ENCODE measurements at places on chromosomes 1 and 21. TPM values are rescaled to one million over a fixed set of nuclear protein-coding genes. Genes with fewer than 3 reads are reported as not detected.

The CFHR1 gene
- not detected for total RNA-seq

The LCE1B gene
- not detected for total RNA-seq

The GPR3 gene
- 0.38 TPM for total RNA-seq

The GUCA2A gene
- not detected for total RNA-seq

The LRRC39 gene
- total RNA-seq, result 0.13 TPM

The PLEKHA6 gene
- total RNA-seq, result 0.76 TPM

The TAS1R1 gene
- total RNA-seq, result not detected

The PPIH gene
- total RNA-seq, result 110 TPM

The F5 gene
- not detected for total RNA-seq

The LCE2C gene
- total RNA-seq, result not detected

The PRDX6 gene
- total RNA-seq, result 448 TPM

The TSPEAR gene
- total RNA-seq, result not detected

The SPRR2E gene
- total RNA-seq, result not detected

The CELA2A gene
- not detected for total RNA-seq

The ILF2 gene
- 347 TPM for total RNA-seq

The SHCBP1L gene
- total RNA-seq, result not detected

The SMIM1 gene
- not detected for total RNA-seq

The GREM2 gene
- total RNA-seq, result not detected

The C1orf122 gene
- 89.3 TPM for total RNA-seq

DNA sequence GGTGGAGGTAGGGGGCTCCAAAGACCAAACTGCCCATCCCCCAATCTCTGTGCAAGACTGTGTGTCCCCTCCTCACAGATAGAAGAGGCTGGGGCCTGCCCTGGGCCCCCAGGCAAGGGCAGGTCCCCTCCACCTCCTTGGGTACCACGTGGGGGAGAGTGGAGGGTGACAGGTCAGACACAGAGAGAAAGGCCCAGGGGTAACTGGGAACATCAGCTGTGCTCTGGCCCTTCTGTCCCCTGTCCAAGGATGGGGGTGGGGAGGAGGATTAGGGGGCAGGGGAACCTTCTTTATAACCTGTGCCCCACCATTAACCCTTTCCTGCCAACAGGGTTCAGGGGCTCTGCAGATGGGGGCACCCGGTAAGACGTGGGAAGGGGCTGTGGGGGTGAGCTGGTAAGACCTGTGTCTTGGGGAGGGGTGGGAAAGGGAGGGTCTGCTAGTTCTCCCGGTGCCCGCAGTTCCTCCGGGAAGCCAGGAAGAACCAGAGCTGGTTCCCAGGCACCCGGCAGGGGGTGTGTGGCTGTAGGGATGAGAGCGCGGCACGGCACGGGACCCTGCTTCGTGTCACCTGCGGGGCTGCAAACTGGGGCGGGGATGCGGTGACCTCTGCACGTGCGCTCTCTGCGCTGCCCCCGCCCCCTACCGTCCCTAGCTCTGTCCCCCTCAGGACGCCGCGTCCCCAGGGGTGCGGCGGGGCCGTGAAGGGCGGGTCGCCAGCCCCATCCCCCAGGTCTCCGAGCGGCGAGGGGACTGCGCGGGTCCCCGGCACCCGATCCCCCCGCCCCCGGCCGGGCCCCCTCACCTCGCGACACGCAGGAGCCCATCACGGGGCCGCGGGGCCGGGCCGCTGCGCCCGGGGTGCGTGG is 601 bp downstream of the FAM131C start:
- no peak for DNase-seq

DNA sequence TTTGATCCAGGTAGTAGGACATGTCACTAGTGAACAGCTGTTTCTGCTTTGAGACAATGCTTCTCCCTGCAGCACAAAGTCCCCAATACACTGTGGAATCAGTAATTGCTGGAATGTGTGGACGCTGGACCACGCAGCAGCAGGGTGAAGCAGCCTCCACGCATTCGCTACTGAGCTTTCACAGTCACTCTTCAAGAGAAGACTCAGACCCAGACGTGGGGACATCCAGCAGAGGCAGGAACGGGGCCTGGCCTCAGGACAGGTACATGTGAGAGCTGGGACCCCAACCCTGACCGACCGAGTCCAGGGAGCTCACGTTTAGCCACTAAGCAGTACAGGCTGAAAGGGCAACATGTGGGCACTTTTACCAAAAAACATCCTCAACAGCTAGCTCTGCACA is 34.1 kb upstream of the PRDM15 start:
- DNase-seq, result no peak

GRCh38 chr1:180522213-180522515 is 19.8 kb upstream of the ACBD6 start:
- no peak for DNase-seq

DNA sequence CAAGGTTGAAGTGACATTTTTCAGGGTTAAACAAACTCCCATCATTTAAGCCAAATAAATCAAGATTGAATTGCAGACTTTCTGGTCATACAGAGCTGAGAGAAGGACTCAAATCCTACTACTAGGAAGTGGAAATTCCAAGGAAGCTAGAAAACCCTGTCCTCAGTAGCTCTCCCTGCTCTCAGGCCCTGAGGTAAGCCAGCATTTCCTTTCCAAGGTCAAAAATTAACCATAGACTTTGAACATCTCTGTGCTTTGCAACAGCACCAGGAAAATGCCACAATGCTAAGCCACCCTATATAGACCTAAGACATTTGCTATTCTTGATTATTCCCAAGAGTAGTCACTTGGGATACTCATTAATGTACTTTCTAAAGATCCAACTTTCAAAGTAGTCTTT is 45.1 kb downstream of the LUZP1 start:
- no peak for DNase-seq

DNA sequence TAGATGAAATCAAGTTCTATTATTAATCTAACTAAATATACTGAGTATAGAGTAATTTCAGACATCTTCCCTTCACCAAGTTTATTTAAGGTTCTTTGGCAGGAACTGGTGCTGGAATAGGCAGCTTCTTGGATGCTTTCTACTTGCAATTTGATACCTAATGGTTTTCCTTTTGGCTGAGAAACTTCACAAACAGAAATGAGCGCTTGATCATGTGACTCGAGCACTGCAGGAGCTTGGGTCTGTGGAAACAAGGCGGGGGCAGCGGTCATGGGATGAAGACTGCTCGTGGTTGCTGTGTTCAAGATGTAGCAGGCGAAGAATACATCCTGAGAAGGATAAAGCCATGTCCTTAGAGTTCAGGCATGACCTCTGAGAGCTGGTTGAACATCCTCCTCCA is 136.8 kb downstream of the PTPRC start:
- no peak for DNase-seq

GRCh38 chr1:6570987-6571386 is 8.8 kb upstream of the ZBTB48 start:
- no peak for DNase-seq

DNA sequence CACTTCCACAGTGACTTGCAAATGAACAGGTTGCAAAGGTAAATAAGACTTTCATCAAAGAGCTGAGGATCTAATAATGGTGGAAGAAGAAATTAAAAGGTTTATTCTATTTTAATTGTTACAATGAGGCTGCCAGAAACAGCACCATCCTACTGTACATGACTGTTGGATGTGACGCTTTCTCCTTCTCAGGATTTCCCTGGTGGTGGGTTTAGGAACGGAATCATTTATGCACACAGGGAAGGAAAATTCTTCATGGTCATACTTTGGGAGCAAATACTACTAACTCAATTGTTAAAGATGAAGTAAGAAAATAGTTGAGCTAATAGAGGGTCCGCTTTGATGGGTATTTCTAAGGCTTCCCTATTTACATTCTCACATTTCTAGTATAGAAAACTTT is 22.2 kb upstream of the LYPLAL1 start:
- DNase-seq, result no peak

GRCh38 chr1:168230709-168231108 is 4.9 kb downstream of the SFT2D2 start:
- no peak for DNase-seq

GRCh38 chr1:12617511-12617900 is 504 bp downstream of the DHRS3 start:
- DNase-seq, result no peak

DNA sequence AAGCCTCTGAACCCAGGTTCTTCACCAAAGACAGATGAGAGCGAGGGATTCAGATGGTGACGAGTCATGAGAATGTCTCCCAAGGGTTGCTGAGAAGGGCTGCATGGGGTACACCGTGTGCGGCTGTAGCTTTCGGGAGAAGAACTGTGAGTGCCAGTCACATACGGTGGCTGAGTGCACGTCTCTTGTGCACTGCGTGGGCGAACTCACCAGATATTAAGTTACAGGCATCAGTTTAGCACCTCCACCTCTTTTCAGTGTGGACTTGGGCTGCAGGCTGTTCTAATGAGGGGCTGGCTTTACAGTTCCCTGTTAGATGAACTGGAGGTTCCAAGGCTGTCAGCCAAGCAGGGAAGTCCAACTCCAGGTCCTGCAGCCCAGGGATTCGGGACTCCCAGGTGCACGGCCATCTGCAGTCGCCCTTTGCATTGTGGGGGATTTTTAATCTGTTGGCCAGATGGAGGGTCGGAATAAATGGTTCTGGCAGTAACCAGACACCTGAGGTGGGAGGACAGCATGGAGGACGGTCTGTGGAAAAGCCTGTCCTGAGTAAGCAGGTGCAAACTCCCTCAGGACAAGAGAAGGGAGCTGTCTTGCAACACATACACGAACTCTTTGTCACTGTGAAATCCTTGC is 26.5 kb upstream of the AVPR1B start:
- DNase-seq, result no peak

GRCh38 chr21:37432710-37433455 is 66.3 kb downstream of the DYRK1A start:
- DNase-seq, result no peak

- no peak for DNase-seq
Measured at GRCh38 chr1:170586321-170587252, 54.6 kb downstream of the GORAB start.

- DNase-seq, result no peak
Measured at GRCh38 chr1:208134491-208134890, 109.7 kb downstream of the PLXNA2 start.

DNA sequence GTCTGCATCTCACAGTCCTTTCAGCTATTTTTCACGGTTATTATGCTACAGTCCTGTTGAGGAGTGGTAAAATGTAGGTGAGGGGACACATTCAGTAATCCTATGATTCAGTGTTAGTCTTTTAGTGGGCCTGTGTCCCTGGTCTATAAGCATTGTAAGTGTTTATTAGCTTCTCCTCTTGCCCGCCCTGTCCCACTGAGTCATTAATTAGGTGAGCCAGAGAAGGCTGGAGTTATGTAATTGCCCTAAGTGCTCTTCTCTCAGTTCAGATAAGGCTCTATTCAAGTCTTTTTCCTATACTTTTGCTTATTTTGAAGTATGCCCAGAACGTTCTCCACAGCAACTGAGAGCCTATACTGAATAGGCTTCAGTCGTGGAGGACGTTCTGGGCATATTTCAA is 76.3 kb upstream of the ZRANB2 start:
- DNase-seq, result no peak

DNA sequence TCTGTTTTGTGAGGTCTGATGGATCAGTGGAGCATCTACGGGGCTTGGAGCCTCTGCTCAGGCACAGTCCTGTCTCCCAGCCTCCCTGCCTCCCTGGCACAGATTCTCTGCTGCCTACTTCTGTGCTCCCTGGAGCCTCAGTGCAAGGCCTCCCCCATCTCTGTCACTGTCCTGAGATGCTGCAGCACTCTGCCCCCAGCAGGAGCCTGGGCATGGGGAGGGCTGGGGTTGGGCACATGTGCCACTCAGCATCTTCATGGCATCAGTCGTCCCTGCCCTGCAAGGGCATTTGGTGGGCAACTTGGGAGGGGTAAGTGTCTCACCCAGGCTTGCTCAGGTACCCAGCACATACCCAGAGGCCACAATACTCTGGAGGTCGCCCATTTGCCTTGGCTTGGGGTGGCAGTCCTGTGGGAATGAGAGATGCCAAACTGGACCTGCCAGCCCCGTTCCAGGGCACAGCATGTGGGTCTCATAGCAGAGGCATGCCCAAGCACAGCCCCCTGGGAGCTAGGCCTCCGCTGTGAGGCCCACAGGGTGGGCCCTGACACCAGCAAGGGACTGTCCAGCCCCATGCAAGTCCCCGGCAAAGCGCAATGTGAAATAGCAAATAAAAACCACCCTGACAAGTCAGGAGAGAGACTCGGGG is 28.7 kb downstream of the PADI3 start:
- no peak for DNase-seq

GRCh38 chr1:5927506-5928370 is 64.5 kb downstream of the NPHP4 start:
- no peak for DNase-seq

- DNase-seq, result no peak
Measured at GRCh38 chr1:100360790-100361510, 8.6 kb downstream of the CDC14A start.

DNA sequence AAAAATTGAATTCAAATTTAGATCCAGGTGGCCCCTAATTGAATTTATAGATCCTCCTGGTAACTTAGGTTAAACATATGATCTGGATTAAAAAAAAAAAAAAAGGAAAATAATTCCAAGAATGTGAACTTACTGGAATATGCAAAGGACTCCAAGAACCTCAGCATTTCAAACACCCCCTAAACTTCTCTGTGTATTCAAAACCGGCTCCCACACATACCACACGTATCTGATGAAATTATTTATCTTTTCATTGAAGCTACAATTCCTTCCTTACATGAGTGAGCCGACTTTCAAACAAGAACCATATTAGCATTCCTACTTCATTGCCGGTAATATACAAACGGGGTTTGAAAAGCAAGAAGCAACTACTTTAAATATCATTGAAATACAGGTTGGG is 61.4 kb upstream of the FMN2 start:
- DNase-seq, result no peak

- no peak for DNase-seq
Measured at GRCh38 chr1:160499631-160500030, 23.4 kb downstream of the SLAMF6 start.

GRCh38 chr1:22854688-22855565 is 117.7 kb downstream of the LACTBL1 start:
- no peak for DNase-seq

GRCh38 chr1:68329096-68329835 is 96.9 kb upstream of the WLS start:
- DNase-seq, result no peak

GRCh38 chr1:68976916-68977610 is 480.2 kb upstream of the DEPDC1 start:
- no peak for DNase-seq

- DNase-seq, result no peak
Measured at GRCh38 chr1:218591966-218592365, 246.8 kb downstream of the TGFB2 start.

- DNase-seq, result no peak
Measured at GRCh38 chr1:24913274-24913604, 16.8 kb downstream of the RUNX3 start.

DNA sequence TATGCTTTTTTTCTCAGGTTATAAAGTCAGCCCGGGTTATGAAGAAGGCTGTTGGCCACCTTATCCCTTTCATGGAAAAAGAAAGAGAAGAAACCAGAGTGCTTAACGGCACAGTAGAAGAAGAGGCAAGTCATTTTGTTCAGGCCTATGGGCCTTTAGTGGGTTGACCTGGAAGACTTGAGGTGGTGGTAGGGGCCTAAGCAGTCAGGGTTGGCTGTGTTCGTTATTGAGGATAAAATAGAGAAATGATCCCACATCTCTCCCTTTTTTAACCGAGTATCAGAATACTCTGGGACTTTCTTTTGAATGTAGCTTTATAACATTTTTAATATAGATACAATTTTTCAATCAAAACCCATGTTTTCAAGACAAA is 67.1 kb downstream of the MTR start:
- DNase-seq, result no peak

All from SJSA1 (cell line).